MG63 (cell line): ENCODE measurements at places on chromosomes 4 and X.

GRCh38 chrX:111568354-111568753 is 56.9 kb downstream of the SERTM2 start:
- DNase-seq: no peak

GRCh38 chr4:1488357-1488756 is 82.1 kb upstream of the NKX1-1 start:
- DNase-seq: no peak

GRCh38 chr4:123889507-123889906 is 492.9 kb downstream of the SPRY1 start:
- DNase-seq: no peak

- DNase-seq: no peak
Observed at GRCh38 chr4:139622901-139623381, 42.7 kb upstream of the MGST2 start.

GRCh38 chr4:13903901-13904300 is 276.4 kb upstream of the BOD1L1 start:
- no peak for DNase-seq

DNA sequence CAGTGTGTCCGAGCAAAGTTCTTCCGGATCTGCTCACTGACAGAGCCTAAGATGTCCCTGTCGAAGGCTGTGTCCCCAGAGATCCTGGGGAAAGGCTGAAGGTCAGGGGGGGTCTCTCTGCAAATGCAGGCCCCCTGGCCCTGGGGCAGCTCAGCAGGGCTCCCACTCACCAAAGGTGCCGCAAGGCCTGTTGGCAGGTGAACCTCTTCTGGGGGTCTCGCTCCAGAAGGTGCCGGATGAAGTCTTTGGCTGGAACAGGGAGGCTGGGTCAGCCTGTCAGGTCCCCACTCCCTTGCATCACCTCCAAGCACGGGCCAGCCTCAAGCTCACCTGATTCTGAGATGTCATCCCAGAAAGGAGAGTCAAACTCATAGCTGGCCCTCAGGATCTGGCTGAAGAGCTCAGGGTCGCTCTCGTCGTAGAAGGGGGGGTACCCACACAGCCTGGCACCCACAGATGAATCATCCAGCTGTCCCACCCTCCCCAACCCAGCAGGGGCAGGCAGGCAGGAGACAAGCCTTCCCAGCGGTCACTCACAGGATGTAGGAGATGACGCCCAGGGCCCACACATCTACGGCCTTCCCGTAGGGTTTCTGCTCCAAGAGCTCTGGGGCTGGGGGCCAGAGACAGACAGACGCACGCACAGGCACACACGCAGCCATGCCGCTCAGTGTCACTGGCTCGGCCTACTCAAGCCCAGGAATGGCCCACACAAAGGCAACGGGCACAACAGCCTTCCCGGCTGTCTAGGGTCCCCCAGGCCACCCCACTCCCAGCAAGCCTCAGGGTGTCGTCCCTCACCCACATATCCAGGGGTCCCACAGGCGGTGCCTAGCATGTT is 2.6 kb downstream of the PNCK start:
- DNase-seq: no peak

DNA sequence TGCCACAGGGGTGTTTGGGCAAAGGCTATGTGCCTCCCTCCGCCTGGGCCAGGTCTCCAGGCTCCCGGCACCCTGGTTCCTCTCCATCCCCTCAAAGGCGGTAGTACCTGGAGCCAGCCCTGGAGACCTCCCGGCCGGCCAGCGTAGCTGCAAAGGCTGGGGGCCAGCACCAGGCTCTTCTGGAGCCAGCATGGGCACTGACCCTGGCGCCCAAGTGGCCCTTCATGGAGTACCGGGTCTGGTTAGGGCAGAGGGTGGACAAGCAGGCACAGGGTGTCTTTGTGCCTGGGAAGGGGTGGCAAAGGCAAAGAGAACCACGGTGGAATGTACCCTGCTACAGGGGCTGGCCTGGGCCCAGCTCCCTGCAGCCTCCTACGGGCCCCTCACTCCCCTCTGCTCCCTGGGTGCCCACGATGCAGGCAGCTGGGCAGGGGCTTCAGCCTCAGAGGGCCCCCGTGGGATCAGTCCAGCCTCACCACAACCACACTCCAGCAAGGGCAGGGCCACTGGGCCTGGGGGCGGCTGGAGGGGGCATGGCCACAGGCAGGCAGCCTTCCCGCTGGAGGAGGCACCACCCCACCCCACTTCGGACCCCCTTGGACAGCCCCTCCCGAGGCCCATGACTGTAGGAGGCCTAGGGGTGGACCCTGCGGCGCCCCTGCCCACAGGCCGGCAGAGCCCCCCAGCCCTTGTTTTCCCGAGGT is 112.9 kb upstream of the NKX1-1 start:
- no peak for DNase-seq

DNA sequence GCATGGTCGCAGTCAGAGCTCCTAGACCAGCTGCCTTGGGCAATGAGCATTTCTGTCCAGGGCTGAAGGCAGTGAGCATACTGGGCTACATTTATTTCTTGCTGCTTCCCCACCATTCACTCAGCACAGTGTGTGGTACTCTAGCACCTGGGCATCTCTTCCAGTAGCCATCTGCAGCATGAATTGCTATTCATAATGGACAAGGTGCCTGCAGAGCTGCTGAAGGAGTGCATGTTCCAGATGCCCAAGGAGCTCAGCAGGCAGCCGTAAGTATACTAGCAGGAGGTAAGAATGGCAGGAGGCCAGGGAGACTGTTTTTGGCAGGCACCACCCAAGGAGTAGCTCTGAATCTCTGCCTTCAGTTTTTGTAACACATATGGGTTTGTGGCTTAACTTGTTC is 110.4 kb upstream of the RXFP1 start:
- DNase-seq: peak; percentile 80
